ENCODE measurements at places on chromosomes 3 and 15.

GRCh38 chr15:71275566-71276335 is 160.5 kb downstream of the THSD4 start:
- DNase-seq = no peak

DNA sequence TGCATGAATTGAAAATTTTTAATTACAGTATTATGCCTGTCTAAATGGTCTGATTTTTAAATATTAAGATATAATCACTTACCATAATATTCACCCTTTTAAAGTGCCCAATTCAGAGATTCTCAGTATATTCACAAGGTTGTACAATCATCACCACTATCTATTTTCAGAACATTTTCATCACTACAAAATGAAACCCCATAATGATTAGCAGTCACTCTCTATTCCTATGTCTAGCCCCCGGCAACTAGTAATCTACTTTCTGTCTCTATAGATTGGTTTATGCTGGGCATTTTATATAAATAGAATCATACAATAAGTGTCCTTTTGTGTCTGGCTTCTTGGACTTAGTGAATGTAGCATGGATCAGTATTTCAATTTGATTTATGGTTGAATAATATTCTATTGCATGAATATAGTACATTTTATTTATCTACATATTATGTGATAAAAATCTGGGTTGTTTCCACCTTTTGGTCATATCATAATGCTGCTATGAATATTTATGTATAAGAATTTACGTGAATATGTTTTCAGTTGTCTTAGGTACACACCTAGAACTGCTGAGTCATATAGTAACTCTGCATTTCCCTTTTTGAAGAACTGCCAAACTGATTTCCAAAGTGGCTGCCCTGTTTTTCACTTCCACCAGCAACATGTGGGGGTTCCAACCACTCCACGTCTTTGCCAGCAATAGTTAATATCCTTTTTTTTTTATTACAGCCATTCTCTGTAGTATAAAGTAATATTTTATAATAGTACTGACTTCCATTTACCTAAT is 485.7 kb upstream of the ZNF385D start:
- DNase-seq = no peak

DNA sequence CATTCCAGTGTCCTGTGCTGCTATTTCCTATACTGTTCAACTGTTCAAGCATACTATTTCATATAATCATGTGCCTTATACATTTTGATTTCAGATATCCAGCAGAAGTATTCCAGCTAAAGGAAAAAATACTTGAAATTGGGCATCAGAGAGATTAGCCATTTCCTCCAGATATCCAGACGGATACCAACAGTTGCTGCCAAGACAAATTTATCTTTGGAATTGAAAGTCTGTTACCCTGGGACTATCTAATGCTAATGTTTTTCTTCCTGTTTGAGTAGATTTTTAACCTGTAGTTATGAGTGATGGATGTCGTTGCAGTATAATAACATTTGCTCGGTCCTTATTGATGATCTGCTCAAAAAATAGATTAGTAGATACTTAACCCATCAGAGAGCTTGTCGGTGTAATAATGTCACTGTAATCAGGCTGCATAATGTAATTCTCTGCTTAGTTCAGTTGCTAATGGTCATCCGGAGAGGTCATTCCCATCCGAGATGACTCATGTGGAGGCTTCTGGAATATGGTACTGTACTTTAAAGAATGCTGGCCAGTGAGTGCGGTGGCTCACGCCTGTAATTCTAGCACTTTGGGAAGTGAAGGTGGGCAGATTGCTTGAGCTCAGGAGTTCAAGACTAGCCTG is 51.5 kb downstream of the TIMP4 start:
- no peak for DNase-seq

- DNase-seq = no peak
Measured at GRCh38 chr3:119318876-119319275, 24.7 kb downstream of the ARHGAP31 start.

DNA sequence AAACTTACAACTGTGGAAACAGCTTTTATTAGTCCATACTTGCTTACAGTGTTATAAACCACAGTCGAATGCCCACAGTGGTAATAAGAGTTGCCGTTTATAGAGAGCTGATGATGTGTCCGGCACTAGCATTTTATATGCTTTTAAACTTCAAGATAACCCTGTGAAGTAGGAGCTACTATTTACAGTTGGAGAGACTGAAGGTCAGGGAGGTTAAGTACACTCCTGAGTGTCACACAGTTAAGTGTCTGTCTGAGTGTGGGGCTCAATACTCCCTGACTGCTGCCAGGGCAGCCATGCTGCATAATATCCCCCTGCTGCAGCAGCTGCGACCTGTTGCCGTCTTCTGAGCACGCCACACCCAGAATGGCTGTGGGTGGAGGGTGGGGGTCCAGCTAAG is 89.9 kb upstream of the TNFAIP8L3 start:
- DNase-seq = no peak

GRCh38 chr3:105040026-105040622 is 326.6 kb upstream of the ALCAM start:
- no peak for DNase-seq

DNA sequence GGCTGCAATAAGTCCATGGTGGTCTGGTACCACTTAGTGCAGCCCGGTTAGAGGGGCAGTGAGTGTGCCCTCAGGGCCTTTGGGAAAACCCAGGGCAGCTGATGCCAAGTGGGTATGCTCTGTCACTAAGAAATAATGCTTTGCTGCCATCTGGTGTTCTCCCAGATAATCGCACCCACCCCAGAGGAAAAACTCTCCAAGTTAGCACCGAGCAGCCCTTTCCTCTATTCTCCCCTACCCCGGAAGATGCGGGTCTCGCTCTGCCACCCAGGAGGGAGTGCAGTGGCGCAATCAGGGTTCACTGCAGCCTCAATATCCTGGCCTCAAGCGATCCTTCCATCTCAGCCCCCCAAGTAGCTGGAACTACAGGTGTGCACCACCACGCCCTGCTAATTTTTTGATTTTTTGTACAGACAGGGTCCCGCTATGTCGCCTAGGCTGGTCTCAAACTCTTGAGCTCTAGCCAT is 21.3 kb upstream of the DAPK2 start:
- no peak for DNase-seq

GRCh38 chr15:92451225-92451825 is 57.6 kb downstream of the ST8SIA2 start:
- no peak for DNase-seq

DNA sequence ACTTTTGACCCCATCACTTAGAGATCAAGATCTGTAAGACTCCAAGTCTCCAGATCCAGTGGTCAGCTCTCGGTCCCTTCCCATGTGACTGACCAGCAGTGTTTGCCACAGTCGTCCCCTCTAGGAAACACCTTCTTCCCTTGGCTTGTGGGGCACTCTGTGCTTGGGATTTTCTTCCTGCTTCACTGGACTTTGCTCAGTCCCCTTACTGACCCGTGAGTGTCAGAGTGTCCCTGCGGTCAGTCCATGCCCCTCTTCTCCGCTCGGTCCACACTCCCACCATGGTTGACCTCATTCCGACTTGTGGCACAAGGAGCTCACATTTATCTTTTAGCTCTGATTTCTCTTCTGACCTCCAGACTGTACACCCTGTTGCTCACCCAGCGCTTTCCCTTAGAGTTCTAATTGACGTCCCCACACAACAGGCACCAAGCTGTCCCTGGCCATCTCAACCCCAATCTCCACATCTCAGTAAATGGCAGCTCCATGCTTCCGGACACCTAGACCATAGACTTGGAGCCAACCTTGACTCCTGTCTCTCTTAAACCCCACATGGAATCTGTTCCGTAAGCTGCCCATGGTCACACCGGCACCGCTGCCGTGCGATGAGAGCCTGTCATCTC is 67.9 kb downstream of the APBA2 start:
- no peak for DNase-seq

DNA sequence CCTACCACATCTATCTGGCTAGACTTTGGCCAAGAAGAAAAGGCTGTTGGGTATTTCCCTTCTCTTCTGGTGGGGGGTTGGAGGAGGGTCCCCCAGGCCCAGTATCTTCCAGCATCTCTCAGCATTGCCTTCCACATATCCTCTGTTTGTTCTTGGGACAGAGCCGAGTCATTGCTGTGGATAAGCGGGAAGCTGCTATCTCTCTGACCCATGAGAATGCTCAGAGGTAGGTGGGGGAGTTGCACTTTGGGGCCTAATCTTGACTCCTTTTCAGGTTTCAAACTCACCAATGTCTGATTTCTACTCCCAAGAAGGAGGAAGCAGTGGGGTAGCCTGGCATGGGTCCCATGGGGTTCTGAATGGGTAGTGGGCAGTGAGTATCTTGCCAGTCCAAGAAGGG is 8.0 kb downstream of the HEMK1 start:
- no peak for DNase-seq

DNA sequence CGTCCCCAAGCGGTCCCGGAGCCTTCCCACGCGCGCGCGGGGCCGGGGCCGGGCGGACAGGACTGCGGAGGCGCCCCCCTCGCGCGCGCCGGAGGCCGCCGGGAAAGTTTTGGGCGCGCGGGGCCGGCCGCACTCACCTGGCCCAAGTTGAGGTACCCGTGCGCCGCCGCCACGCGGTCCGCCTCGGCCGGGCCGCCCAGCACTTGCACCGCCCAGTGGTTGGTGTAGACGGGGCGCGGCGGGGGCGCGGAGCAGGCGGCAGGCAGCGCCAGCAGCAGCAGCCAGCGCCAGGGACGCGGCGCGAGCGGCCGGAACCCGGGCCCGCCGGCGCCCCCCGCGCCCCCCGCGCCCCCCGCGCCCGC is 289 bp downstream of the PCSK6 start:
- DNase-seq = no peak

- no peak for DNase-seq
Measured at GRCh38 chr3:28008235-28008634, 233.2 kb upstream of the CMC1 start.
